Heart left ventricle (tissue), 16 donors: ENCODE measurements at places on chromosomes 12 and 14. TPM values are rescaled to one million over a fixed set of nuclear protein-coding genes. Genes with fewer than 3 reads are reported as not detected.

DNA sequence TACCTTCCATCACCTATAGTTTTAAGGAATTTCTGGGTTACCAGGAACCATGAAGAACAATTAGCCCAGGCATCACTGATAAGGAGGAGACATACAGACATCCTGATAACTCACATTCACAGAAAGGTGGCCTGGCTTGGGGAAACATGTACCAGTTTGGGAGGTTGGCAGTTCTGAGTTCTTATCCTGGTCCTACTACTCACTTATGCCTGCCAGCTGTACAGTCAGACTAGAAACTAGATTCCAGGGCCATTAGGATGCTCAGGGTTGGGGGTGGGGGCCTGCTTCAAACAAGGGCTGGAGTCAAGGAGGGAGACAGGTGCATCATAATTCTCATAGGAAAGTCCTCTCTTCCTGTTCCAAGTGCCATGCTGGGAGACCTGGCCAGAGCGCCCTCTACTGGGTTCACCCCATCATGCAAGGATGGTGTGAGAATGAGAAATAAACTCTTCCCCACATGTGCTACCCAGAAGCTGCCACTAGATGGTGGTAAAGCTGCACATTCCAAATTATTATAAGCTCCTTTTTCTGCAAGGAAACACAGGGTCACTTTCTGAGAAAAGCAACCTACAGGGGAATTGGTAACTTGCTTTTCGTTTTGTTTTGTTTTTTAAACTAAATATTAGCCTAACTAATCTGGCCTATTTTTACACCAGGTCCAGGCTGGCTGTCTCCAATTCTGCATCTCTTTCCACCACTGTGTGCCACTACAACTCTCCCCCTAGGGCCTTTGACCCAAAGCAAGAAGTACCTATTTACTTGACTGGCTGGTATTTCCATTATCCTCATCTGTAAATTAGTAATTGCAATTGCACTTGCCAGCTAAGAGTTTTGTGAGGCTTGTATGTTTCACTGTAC is 14.5 kb downstream of the OAS2 start:
- DNase-seq, result no peak

DNA sequence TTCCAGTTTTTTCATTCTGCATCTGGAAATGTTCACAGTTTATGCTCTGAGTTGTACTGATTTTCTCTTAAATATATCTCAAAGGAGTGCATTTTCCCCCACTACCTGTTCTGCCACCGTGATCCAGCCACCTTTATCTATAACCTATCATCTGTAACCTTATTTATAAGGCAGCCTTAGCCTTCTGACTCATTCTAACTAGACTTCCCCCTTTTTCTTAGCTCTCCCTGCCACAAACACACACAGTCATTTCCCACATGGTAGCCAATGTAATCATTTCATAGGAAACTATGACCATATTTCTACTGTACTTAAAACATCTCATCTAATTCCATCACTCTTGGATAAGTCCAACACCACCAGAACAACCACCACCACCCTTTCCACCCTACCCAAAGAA is 10.8 kb upstream of the GYS2 start:
- DNase-seq, result no peak

Gene HNF1A
- polyA plus RNA-seq, result 0.03 TPM

DNA sequence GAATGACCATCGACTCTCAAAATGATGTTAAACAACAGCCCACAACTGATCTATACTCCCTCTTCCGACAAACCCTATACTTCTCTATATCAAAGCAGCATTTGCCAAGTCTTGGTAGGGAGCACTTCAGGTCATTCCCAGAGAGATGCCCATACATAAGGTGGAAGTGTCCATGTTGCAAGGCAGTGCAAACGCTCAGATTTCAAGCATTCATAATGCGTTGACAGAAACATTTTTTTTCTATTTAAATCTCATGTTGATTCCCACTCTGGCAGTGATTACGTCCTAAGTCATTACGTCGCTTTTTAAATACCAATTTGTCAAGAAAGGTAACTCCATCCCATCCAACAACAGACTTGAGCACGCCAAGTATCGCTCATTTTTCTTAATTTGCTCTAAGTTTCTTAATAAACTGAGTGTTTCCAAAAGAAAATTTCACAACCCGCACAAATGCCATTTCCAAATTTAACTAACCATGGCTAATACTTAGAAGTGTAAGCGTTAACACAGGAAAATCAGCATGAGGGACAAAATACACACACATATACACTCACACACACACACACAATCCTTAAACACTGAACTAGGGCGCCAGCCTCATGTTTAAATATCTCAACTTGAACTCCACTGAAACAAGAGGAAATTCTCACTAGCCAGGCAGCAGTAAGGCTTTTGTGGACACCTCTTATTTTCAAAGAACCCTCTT is 1.1 kb downstream of the GXYLT1 start:
- DNase-seq, result no peak

- DNase-seq, result peak; percentile 20
Measured at GRCh38 chr12:4153343-4153892, 120.1 kb upstream of the CCND2 start.

GRCh38 chr14:64337888-64338615 is 43.9 kb upstream of the ESR2 start:
- peak; percentile 19 for DNase-seq

Gene CLEC12A
- 1.1 TPM for polyA plus RNA-seq

DNA sequence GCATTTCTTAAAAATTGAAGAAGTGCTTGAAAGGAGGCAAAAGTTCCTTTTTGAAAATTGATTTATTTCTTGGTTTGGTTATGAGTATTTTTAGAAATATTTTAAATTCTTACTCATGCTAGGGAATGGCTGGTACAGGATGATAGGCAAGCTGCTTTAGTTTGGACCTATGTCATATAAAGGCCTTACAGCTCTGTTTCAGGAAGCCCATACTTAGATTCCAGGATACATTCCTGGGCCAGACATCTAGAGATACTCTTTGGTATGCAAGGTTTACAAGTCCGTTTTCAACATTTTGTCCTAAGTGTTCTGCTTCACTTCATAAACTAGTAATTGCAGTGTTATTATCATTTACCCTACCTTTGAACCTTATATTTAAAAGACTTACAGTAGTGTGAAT is 186.8 kb downstream of the FUT8 start:
- DNase-seq, result no peak

DNA sequence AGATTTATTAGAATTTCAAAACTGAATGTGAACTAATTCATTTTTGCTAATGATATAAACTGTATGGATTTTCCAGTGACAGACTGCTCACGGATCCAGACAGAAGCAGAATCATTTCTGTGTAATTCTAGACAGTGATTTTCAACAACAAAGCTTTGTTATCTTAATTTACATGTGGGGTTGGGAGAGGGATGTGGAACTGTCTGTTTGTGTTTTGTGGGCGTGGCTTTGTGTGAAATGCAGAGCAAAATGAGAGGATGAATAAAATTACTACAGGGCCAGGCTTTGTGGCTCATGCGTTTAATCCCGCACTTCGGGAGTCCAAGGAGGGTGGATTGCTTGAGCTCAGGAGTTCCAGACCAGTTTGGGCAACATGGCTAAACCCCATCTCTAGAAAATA is 834.7 kb downstream of the GALC start:
- DNase-seq, result no peak

- no peak for DNase-seq
Measured at GRCh38 chr14:91862417-91862816, 4.9 kb downstream of the TC2N start.

DNA sequence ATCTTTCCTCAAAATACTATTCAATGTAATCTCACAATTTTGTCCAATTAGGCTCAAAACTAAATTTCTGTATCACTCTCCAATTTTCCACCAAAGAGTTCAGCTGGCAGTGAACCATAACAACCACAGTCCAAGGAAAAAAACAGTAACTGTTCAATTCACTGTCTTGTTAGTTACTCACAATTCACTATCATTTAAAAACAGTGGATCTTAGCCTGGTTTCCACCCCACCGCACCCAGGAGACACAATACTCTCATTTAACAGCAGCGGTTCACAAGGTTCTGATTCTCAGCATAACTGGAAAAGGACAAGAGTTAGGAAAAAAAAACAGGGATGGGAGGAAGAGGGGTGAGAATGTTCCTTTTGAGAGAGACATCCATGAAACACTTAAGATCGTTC is 40.5 kb downstream of the MED13L start:
- no peak for DNase-seq

Gene ABCB9
- 3.1 TPM for polyA plus RNA-seq

Gene BIN2
- polyA plus RNA-seq, result 0.72 TPM

Gene RNASE7
- 0.04 TPM for polyA plus RNA-seq

DNA sequence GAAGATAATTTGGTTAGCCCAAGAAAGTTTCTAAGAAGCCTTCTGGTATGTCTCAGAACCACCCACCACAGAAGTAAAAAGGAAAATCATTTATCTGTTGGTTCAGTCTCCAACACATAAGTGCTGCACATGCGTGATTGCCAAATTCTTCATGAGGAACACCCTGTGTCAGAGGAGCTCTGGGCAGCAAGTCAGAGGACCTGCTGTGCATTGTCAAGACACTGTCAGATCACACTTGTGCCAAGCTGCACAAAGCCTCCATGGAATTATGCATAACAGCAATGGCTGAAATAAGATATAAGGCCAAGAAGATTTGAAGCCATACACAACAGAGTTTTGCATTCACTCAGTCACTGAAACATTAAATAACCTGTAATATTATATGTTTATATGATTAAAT is 1304.7 kb upstream of the FLRT2 start:
- DNase-seq, result peak; percentile 40

DNA sequence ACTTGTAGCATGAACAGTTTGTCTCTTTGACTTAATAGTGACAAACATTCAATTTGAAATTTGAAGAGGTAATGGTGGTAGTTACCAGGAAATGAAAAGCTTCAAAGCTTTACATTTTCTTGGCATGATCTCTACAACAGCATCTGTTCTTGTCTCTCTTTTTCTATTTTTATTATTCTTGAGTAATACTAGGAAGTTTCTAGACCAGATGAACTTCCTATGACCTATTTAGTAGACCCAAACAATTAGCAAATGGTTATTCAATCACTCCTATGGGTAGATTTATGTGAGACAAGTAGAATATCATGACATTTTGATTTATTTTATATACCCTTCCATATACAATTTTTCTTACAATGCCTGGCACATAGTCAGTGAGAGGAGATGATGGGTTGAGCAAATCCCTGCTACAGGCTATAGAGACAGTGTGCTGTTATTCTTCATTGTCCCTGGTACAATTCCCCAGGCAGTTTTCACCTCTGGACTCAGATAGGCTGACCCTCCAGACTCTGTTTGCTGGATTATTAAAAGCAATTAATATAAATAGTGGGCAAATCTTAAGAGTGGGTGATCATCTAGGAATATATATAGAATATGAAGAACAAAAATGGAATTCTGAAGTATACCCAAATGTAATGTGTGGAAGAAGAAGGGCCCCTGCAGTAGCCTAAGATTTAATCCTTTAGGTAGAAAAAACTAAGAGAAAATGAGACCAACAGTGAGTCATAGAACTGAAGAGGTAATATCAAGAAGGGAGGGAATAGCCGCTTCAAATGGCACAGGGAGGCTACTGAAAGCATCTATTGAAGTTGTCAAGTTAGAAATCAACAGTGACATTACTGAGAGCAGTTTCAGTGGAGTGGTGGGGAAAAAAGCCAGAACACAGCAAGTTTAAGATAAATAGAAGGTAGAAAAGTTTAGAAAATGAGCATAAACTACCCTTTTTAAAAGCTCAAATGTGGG is 512.0 kb downstream of the FOXG1 start:
- no peak for DNase-seq

Gene PDZRN4
- polyA plus RNA-seq, result not detected

DNA sequence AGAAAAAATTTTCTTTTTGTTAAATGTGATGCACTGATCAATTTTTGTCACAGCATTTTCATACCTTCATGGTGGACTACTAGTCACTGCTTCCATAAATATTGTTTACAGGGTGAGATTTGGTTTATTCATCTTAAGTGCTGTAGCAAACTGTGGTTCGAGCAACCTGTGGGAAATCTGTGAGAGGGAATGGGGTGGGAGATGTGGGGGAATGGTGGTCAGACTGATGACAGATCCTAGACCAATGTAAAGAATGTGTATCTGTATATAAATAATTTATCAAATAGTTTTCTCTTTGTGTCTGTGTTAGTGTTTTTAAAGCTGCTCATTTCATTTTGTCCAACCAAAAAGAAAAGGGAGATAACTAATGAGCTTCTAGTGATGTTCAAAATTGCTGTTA is 26.7 kb downstream of the CSRP2 start:
- no peak for DNase-seq

Gene NRL
- polyA plus RNA-seq, result 3.0 TPM

- DNase-seq, result no peak
Measured at GRCh38 chr12:68529466-68529865, 81.2 kb upstream of the RAP1B start.

Gene SIX1
- not detected for polyA plus RNA-seq

DNA sequence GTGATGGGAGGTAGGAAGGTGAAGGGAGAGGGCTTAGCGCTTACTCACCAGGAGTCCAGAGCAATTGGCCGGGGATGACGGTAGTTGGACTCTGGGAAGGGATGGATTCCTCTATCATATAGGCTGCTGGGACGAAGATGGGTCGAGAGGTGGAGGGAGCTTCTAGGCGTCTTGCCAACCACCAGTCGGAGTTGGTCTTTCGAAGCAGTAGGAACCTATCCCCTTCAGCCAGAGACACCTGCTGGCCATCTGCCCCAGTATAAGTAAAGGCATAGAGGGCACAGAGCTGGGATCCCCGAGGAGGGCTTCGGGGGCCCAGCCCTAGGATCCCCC is 657 bp downstream of the ARHGAP9 start:
- no peak for DNase-seq

DNA sequence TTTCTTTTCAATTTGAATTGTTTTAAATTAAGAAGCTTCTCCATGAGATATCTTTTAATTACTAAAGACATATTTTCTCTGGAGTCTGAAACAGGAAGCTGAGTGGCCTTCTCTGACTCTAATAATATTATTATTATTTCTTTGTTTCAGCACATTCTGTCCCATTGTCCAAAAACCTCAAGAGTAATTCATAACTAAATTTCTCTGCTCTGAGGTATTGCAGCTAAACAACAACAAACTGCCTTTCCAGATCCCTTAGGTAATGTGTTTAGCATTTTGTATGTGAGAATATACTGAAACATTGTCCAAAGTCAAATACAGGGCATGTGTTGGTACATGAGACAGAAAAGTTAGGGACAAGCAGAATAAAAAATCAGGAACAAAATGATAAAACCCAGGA is 199.0 kb upstream of the FAR2 start:
- no peak for DNase-seq

GRCh38 chr12:42862055-42862454 is 272.5 kb upstream of the PRICKLE1 start:
- DNase-seq, result no peak

GRCh38 chr14:61699027-61699426 is 3.7 kb downstream of the HIF1A start:
- DNase-seq, result no peak

Gene ZNF891
- polyA plus RNA-seq, result 0.80 TPM

GRCh38 chr12:1911598-1912575 is 6.6 kb downstream of the CACNA2D4 start:
- DNase-seq, result no peak

DNA sequence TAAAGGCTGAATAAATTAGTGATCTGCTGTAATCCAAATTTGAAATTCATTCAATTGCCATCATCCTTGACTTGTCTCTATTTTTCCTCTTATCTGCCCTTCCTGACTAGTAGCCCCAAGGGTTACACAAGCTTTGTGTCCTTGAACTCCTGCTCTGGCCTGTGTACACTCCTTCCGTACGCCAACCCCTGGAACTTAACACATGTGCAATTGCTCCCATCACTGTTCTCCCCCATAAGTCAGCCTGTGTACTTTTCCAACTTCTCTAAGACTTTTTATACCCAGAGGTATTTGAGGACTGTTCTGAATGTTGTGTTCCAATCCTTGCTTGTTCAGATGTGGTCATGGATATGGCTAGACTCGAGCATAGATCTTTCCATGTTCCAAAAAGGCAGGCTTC is 171.1 kb upstream of the G2E3 start:
- DNase-seq, result no peak
